ENCODE measurements at places on chromosomes 11 and 22.

- DNase-seq = peak; percentile 93
Observed at GRCh38 chr11:19868281-19868821, 155.7 kb downstream of the NAV2 start.

- DNase-seq = no peak
Observed at GRCh38 chr22:48218889-48219420, 1456.5 kb downstream of the TBC1D22A start.

- no peak for DNase-seq
Observed at GRCh38 chr11:129223260-129223659, 31.1 kb upstream of the ARHGAP32 start.

DNA sequence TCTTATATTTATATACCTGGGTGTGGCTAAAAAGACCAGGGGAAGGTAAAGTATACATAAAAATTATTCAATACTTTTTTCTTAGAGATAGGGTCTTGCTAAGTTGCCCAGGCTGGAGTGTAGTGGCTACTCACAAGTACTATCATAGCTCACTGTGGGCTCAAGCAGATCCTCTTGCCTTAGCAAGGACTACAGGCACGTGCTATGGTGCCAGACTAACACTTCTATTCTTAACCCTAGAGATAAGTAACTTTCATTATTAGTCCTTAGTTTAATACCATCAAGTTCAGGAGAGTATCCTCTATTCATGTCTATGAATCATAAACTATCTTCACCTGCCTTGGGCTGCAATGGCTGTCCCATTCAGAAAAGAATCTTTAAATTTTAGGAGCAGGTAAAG is 11.9 kb downstream of the FCHSD2 start:
- DNase-seq = no peak

GRCh38 chr22:47337161-47337621 is 574.7 kb downstream of the TBC1D22A start:
- peak; percentile 77 for DNase-seq

- peak; percentile 30 for DNase-seq
Observed at GRCh38 chr22:45976254-45977002, 534 bp downstream of the WNT7B start.

DNA sequence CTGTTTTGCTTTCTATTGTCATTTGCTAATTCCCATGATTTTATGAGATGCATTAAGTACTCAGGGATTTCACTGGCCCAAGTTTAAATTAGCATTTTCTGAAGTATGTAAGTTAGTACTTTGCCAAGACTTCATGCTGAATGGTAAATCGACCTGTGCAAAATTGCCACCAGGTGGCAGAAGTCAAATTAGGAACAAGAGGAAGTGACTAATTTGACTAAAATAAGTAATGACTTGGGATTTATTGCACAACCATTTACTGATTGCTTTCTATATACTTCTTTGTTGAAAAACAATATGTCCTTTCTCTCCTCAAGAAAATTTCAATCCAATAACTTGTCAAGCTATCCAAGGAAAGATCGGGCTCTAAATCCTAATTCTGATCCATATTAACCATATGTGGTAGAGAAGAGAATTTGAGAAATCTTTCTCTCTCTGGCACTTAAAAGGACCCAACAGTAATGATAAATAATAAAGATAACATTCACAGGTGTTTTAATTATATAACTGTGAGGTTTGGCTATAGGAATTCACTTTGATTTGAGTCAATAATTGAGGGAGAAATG is 253.7 kb upstream of the CHORDC1 start:
- DNase-seq = peak; percentile 26

- DNase-seq = no peak
Observed at GRCh38 chr11:37699644-37700043, 1101.6 kb upstream of the RAG2 start.

- peak; percentile 48 for DNase-seq
Observed at GRCh38 chr22:26174280-26174679, 5.0 kb downstream of the SEZ6L start.

GRCh38 chr11:15374418-15374817 is 259.7 kb downstream of the INSC start:
- no peak for DNase-seq

GRCh38 chr11:127044535-127044934 is 44.0 kb upstream of the KIRREL3 start:
- DNase-seq = no peak

- no peak for DNase-seq
Observed at GRCh38 chr11:11605821-11606450, 15.9 kb downstream of the GALNT18 start.

DNA sequence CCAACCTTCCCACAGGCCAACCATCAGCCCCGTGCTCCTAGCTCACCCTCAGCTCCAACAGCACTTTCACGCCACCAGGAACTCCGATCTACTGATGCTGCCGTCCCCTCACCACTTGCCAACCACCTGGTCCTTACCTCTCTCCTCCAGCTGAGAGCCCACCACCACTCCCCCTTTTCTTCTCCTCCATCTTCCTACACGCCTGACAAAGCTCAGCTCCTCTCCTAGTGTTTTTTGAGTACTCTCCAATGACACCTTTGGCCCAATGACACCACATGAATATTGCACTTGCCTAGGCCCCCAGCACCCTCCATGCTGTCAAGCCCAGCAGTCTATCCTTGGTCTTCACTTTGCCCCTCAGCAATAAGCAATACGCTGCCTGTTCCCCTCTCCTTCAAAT is 30.7 kb downstream of the HIRA start:
- no peak for DNase-seq

- peak; percentile 57 for DNase-seq
Observed at GRCh38 chr11:64809781-64810241, 540 bp downstream of the MEN1 start.

- no peak for DNase-seq
Observed at GRCh38 chr22:24873226-24873625, 67.2 kb downstream of the SGSM1 start.

GRCh38 chr22:42716649-42717127 is 4.0 kb downstream of the A4GALT start:
- DNase-seq = no peak

GRCh38 chr11:6481012-6481923 is at the start of the genes ARFIP2 and TIMM10B:
Gene ARFIP2 (minus strand): TSS chr11:6481331. CDS start chr11:6480421, 910 bp downstream.
Gene TIMM10B (plus strand): TSS chr11:6481501. CDS start chr11:6481517, 16 bp downstream.
- peak; percentile 100 for DNase-seq

DNA sequence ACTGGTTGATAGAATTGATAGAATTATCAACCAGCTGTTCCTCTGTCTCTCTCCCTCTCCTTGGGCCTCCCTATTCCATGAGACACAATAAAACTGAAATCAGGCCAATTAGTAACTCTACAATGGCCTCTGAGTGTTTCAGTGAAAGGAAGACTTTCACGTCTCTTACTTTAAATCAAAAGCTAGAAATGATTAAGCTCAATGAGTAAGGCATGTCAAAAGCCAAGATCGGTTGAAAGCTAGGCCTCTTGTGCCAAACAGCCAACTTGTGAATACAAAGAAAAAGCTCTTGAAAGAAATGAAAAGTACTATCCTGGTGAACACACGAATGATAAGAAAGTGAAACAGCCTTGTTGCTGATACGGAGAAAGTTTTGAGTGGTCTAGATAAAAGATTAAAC is 16.6 kb downstream of the PIH1D2 start:
- no peak for DNase-seq

DNA sequence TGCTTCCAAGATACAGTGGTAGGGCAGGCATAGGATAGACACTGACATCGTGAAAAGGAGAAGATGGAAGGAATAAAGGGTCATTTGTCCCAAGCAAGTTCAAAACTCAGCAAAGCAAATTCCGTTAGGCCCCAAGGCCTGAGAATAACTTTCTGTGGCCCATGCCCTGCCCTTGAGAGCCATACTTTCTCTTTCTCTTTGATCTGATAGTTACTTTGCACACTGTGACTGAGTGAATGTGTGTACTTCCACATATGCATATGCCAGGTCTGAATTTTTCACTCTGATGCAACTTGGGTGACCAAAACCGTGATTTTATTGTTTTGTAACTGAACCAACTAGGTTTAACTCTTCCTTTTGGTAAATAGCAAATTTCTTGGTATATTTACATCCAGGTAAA is 371.5 kb downstream of the RAB38 start:
- DNase-seq = no peak

DNA sequence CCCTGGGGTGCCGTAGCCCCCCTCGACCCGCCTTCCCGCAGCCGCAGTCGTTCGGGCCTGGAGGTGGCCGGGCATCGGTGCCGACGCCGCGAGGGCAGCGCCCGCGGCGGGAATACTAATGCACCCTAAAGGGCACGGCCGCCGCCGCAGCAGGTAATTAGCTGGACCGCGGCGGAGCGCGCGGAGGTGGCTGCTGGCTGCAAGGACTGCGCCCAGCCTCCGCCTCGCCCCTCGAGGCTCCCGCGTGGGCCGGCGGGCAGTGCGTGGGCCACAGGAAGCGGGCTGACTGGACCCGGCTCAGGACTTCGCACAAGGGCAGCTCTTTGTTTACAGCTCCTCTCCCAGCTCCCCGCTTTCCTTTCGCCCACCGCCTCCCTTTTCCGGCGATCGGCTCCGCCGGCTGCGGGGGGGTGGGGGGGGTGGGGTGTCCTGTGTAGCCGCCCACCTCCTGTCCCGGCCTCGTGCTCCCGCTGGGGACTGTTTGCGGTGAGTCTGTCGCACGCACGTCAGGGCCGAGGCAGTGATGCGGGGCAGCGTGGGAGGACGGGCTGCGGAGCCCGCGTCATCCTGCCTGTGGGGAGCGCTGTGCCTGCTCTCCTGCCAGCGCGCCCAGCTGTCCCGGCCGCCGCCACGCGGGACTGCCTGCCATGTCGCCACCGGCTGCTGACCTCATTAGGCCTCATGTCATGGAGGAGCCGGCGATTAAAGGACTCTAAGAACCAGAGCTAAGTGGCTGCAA is 53.2 kb downstream of the GRIK4 start:
- peak; percentile 90 for DNase-seq

GRCh38 chr11:65551572-65552387 is 6.4 kb downstream of the LTBP3 start:
- DNase-seq = peak; percentile 41

DNA sequence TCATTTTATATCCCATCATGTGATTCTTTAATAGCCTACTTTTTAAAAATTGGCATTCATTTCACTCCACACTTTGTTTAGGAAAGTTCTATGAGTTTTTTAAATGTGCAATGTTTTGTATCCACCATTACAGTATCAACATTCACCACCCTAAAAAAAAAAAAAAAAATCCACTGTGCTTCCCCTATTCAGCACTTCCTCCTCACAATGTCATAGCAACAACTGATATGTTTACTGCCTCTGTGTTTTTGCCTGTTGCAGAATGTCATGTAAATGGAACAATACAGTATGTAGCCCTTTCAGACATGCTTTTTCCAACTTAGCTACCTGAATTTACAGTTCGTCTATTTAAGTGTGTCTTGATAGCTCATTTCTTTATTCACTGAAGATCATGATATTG is 754.2 kb downstream of the FAM181B start:
- DNase-seq = no peak

- peak; percentile 92 for DNase-seq
Observed at GRCh38 chr11:46649180-46649738, 31.9 kb downstream of the ATG13 start.

DNA sequence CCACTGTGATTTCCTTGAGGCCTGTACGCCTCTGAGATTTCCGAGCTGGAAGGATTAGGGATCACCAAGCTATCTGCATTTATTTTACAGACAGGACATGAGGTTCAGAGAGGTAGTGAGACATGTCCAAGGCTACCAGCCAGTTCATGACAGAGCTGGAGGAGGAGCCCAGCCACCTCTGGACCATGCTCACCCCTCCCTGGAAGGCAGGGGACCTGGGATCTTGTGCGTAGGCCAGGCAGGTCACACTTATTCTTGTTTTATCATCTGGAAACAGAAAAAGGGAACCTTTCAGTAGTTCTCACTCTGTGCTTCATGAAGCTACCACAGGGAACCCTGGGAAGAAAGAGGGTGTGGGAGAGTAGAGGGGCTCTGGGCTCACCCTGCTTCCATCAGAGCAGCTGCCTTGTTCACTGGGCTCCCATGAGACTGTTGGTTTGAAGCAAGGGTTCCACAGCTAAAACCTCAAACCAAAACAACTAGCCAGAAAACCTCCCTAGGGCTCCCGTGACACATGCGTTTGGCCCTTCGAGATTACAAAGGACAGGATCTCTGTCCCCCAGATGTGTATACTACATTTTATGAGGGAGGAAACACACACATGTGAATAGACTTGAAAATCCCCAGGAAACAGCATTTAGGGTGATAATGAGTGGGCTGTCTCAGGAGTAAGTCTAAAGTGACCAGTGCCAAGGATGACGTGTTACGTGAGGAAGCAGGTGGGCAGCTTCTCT is 106.4 kb downstream of the DSCAML1 start:
- no peak for DNase-seq

DNA sequence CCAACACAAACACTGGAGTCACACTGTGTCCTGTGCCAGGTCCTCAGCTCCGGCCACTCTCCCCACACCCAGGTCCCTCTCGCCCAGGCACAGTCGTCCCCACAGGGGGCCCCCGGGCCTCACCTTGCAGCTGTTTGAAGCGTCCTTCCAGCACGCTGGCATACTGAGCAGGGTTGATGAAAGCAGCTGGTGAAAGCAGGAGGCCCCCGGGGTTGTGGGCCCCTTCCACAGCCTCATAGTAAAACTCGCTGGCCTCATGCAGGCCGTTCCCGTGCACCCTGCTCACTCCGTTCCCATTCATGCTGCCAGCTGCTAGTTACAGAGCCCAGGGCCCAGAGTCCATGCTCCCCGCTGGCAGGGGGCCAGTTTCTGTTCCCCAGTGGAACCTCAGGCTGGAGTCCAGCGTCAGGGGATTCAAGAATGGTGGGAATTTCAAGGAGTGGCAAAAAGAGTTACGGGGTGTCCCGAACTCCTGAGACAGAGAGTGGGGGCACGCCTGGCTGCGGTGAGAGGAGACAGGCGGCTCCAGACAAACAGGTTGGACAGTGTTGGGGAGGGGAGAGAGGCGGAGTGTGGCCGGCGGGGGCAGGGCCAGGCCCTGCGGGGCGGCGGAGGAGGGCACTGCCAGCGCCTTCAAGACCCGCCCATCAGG is 10.6 kb downstream of the SPTBN2 start:
- no peak for DNase-seq

DNA sequence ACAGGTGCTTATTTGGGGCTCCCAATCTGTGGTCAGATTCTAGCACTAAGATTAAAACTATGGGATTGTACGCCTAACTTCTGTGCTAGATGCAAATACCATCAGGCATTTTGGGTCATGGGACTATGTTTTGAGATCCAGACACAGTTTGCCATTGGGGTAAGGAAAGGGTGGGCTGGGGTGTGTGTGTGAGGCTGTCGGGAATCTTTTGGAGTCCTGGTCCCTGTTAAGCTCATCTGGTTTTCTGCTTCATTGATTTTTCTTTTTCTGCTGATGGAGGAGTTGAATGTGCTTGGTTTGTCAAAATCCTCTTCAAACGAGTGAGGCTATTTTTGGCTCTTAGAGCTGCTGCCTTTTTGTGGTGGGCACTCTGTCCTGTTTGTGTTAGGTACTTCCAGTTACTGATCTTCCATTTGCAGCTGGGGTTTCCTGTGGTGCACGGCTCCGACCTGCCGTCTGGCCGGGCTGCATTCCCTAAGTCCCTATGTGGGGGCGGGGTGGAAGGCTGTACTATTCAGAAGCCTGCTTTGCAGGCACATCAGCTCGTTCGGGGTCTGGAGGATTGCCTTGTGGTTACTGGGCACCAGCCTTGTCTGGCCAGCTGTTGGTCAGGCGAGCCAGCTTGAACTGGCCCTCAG is 2.9 kb downstream of the BCR start:
- DNase-seq = peak; percentile 75

DNA sequence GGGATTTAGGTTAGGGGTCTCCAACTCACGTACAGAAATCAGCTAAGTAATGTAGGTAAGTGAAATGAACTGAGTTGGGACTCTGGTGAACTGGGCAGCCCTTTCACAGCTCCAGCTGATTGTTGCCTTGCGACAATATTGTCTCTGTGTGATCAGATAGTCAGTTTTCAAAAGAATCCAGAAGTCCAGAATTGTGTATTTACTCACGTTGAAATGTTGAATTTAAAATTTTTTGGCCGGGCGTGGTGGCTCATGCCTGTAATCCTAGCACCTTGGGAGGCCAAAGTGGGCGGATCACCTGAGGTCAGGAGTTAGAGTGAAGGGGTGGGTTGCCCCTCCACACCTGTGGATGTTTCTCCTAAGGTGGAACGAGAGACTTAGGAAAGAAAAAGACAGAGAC is 18.8 kb upstream of the WDR74 start:
- DNase-seq = no peak
